ENCODE measurements at places on chromosomes 13 and 19.
A peak's percentile ranks its signal among the peaks of the same experiment; 100 is the strongest.

GRCh38 chr13:106010836-106011235 is 524.6 kb downstream of the EFNB2 start:
- no peak for DNase-seq

DNA sequence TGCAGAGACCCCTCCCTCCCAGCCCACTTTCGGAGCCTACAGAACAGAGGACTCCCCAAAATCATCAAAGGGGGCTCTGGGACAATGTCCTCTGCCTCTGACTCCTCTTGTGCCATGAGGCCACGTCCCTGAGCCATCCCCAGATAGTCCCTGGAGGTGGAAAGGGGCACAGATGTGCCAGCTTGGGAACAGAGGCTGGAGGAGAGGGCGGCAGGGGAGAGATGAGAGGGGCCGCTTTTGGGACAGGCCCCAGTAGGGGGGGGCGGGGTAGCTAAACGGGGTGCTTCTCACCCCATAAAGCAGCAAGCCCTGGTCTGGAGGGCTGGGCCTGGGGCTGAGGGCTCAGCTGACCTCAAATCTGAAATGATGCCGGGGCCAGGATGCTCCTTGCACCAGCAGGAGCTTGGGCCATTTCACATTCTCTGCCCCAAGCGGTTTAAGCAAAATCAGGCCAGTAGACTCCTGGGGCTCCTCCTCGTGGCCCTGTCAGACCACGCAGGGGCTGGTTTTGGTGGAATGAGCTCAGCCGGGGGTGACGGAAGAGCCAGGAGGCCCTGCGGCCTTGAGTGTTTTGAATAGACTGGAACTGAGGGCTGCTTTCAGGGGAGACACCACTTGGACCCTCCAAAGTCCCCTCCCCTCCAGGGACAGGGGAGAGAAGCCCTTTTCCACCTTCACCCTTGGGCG is 27.1 kb downstream of the ONECUT3 start:
- DNase-seq = no peak

DNA sequence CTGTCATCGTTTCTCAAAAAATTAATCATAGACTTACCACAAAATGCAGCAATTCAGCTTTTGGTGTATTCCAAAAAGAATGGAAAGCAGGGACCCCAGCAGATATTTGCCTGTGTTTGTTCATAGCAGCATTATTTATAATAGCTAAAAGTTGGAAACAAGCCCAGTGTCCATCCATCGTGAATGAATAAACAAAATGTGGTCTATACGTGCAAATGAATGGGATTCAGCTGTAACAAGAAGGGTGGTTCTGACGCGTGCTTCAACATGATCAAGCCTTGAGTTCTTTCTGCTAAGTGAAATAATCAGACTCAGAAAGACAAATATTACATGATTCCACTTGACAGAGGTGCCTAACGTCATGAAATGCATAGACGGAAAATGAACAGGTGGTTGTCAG is 36.4 kb downstream of the PSG11 start:
- no peak for DNase-seq

DNA sequence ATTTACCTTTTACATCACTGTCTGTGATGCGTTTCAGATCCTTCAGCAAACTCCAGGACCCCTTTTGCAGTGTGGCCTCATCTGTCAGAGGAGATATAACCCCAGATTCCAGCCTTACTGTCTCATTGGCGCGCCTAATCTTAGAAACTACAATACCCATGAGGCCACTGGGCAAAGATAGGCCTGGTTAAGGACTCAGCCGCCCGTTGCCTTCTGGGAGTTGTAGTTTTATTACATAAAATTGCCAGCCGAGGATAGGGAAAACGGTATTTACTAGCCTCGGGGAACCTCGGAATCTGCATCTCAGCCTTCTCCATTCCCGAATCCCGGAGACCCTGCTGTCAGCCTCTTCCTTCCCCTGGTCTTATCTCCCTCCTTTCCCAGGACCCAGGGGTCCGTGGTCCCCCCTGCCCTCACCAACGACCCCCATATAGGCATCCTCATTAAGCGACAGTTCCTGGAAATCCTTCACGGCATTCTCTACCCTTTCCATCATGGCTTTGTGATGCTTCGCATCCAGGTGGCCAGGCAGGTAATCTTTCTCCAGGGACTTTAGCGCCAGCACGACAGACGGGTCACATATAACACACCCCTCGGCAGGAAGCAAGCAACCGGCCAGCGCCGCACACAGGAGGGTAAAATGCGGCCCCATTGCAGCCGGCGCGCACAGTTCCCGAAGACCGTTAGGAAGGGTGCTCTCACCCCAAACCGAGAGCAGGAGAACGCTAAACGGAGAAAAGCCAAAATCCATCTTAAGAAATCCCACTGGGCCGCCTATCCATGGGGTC is 1.3 kb downstream of the IZUMO1 start:
- DNase-seq = peak; percentile 83

DNA sequence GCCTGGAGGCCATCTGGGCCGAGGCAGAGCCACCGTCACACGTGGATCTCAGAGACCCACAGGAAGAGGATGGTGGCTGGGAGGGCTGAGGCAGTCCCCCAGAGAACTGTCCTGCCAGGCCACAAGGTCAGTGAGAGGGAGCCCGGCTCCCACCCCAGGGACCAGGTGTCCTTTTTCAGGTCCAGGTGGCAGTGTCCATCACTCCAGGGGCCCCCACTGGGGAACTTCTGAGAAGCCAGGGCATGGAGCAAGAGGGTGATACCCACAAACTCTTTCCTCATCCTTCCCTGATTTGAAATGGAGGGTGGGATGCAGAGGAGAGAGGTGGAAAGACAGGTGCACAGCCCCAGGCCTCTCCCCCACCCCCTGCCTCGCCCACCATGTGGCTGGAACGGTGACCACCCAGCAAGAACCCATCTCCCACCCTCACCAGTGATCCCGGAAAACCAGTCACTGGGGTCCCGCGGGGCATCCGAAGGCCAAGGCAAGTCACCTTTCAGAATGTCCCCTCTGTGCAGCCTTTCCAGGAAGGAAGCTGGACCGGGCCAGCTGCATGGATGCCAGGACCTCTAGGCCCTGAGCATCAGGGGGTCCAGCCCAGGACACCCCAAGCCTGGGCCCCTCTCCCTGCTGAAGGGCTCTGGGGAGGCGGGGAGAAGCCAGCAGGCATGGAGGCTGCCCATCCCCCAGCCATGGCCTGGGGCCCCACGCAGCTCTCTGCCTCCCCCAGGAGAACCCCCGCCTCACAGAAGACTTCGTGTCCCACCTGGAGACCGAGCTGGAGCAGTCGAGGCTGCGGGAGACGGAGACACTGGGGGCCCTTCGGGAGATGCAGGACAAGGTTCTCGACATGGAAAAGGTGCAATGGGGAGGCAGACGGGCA is 14.1 kb downstream of the PRR36 start:
- no peak for DNase-seq

- no peak for DNase-seq
Measured at GRCh38 chr13:36310417-36311108, 12.9 kb upstream of the CCDC169 start.

- no peak for DNase-seq
Measured at GRCh38 chr13:28012896-28013295, 24.4 kb upstream of the URAD start.

- peak; percentile 71 for DNase-seq
Measured at GRCh38 chr19:48501494-48502349, 9.9 kb downstream of the LMTK3 start.

DNA sequence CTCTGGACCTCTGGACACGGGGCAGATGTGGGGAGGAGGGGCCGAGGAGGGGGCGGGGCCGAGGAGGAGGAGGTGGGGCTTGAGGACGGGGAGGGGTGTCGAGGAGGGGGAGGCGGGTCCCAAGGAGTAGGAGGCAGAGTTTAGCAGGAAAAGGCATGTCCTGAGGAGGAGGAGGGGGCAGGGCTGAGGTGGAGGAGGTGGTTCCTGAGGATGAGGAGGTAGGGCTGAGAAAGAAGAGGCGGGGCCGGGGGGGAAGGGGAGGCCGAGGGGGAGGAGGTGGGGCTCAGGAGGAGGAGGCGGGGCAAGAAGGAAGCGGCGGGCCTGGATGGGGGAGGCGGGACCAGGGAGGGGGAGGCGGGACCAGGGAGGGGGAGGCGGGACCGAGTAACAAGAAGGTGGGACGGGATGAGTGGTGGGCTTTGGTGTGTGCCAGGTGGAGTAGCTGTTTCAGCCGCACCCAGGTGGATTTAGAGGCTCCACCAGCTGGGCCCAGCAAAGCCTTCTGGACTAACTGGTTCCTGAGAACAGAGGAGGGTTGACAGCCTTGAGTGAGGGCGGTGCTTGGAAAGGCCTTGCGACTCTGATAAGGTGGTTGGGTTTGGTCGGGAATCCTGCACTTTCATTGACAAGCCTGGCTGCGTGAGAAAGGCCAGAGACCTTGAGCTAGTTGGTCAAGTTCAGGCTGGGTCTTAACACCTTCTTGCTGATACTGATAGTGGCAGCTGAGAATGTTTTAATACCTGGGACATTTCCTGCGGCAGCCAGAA is 7.7 kb downstream of the TECR start:
- peak; percentile 88 for DNase-seq

GRCh38 chr19:4911786-4912672 is 2.7 kb downstream of the UHRF1 start:
- DNase-seq = peak; percentile 69

DNA sequence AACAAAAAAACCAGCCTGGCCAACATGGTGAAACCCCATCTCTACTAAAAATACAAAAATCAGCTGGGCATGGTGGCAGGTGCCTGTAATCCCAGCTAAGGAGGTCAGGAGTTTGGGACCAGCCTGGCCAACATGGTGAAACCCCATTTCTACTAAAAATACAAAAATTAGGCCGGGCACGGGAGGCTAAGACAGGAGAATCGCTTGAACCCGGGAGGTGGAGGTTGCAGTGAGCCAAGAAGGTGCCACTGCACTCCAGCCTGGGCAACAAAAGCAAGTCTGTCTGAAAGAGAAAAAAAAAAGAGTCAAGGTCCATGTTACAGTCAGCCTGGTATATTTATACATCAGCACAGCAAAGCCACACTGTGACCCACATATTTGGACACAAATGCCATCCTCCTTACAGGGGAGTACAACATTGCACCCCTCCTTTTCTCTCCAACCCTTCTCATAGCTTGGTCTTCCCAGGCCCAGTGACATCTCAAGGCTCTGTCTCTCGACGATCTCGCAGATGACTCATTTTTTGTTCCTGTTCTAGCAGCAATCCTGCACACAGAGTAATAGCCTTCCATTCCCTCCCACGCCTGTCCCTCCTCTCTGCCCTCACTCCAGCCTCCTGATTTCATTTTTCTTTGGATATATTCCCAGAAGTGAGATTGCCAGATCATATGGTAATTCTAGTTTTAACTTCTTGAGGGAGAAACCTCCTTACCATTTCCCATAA is 21.0 kb upstream of the DPP9 start:
- DNase-seq = peak; percentile 78

DNA sequence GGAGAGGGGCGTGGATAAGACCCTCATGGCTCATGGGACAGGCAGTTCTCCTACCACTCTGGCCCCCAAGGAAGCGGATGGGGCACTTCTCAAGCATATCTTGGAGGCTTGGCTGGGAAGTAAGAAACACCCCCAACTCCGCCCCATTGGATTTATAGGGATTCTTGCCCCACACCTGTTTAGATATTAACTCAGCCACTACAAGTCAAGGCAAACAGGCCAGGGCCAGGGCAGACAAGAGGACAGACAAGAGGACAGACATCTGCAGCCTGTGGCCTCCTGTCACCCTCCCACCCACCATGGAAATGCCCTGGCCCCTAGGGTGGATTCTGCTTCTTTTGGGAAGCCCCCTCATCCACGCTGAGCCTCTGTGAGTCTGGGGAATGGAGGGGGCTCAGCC is 24.1 kb downstream of the RDH8 start:
- DNase-seq = no peak

DNA sequence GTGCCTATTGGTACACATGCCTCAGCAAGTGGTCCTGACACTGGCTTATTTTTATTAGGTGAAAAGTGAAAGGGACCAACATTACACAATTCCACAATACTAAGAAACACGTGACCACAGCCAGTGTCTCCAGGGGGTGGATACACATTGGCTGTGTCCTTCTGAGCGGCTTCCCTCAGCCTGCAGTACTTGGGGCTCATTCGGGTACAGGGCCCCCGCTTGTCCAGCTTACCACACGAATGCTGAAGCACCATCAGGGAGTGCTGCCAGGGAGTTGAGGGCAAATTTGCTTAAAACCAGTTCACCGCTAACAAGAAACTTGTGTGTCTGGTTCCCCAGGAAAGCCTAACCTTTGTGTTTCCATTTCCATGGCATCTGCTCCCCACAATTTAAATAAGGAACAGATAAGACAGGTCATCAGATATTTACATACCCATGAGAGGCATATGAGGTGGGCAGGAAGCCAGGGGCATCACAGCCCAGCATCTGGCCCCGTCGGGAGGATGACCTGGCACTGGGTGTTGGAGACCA is 23.3 kb downstream of the PBX4 start:
- no peak for DNase-seq

DNA sequence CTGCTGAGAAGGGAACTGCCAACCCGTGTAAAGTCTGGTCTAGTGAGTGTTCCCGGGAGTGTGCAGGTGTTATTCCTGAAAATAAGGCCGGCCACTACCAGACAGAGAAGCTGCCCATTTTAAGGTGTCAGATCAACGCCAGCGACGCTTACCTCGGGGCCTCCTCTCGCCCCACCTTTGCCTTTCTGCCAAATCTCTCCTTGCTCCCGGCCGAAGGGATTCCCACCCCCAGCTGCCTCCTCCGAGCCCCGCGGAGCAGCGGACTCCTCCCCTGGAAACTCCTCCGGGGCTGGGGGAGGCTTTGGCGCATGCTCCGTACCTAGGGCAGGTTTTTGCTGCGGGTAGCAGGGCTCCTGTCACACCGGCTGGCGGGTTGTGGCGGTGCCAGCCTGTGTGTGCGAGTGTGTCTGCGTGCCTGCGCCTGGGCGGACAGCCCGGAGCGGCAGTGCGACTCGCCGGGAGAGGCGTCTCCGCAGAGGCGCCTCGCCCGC is at the start of gene HS6ST3:
TSS of gene HS6ST3 (plus strand) at position 359 of the 491 bp plus-strand sequence.
- no peak for DNase-seq

Data from COLO829 (cell line).